T-helper 1 cell (primary cell): ENCODE measurements at places on chromosomes 4 and X.
A peak's percentile ranks its signal among the peaks of the same experiment; 100 is the strongest.

DNA sequence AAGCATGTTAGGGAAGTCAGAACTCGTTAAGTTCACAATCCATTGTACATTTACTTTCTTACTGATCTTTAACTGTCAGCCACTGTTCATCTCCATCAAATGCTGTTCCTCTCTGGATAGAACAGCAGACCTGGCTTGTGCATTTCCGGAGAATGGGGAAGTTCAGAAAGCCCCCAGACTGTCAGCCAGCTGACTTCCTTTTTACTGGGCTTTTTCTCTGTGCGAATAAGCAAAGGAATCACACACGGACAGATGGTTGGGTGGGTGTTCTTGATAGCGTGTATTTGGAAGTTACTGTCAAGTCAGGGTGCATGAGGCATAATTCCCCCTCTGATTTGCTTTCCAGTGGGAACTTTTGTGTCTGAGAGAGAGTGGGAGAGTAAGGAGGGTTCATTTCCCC is 56.8 kb downstream of the TSPAN7 start:
- no peak for DNase-seq

GRCh38 chr4:81470456-81471297 is 1.0 kb downstream of the RASGEF1B start:
- DNase-seq: peak; percentile 8

- DNase-seq: no peak
Measured at GRCh38 chr4:3712936-3713335, 53.2 kb upstream of the ADRA2C start.

GRCh38 chr4:79164907-79165610 is 160.8 kb downstream of the NAA11 start:
- no peak for DNase-seq

DNA sequence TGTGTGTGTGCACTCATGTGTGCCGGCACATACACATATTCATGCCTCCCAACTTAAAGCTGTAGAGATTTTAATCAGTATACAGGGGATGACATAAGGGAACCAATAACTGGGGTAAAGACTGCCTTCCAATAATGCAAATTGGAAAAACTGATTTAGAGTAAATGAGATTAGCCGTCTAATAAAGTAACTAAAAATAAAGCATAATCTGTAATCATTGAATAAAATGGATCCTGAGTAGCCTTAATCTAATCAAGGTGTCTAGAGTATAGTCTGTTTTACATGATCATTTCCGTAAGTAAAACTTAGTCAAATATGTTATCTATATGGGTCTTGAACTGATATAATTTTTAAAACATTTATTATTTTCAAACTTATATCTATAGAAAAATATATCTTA is 925.8 kb downstream of the FSTL5 start:
- no peak for DNase-seq

DNA sequence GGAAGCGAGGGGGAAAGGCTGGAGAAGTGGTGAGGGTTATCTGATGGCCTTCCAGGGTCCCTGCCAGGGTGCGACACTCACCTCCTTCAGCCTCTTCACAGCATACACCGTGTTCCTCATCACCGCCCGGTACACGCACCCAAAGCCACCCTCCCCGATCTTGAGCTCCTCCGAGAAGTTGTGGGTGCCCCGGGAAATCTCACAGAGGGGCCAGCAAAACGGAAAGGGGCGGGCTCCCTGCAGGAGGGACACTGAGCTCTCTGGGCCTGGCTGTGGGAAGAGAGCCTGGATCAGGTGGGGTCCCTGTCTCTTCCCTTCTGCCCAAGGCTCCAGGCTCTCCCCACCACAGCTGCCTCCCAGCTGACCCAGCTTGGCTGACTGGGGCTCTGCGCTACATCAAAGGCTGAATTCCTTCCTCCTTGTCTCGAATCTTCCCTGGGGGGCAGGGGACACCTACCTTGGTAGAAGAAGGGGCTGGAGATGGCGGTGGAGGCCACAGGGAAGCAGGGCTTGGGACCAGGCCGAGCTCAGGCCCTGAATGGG is 1.1 kb downstream of the IRAK1 start:
- DNase-seq: no peak

GRCh38 chr4:125522992-125523391 is 208.2 kb downstream of the FAT4 start:
- no peak for DNase-seq

GRCh38 chrX:78321809-78322208 is 5.6 kb downstream of the CYSLTR1 start:
- peak; percentile 79 for DNase-seq
